Tibial nerve (tissue), 4 donors: ENCODE measurements at places on chromosomes 12 and 14. TPM values are rescaled to one million over a fixed set of nuclear protein-coding genes. Genes with fewer than 3 reads are reported as not detected.

KLRF1 gene
- 0.78 TPM for total RNA-seq

SIX1 gene
- total RNA-seq = 6.5 TPM

RAD51B gene
- total RNA-seq = 13.3 TPM

TSPAN19 gene
- 2.2 TPM for total RNA-seq

- DNase-seq = no peak
These were observed 1.1 kb upstream of the BCDIN3D start for GRCh38 chr12:49843876-49844437.

GRCh38 chr12:93979189-93979588 lies 169.2 kb upstream of the PLXNC1 start:
- no peak for DNase-seq

- DNase-seq = peak; percentile 53
These were observed 39.2 kb downstream of the EFCAB11 start for GRCh38 chr14:89915114-89915878.

GRCh38 chr12:56029666-56030293 lies 8.9 kb downstream of the IKZF4 start:
- peak; percentile 33 for DNase-seq

- DNase-seq = no peak
These were observed 10.9 kb downstream of the ISCU start for GRCh38 chr12:108573317-108573716.

- no peak for DNase-seq
These were observed 38.5 kb downstream of the NFKBIA start for GRCh38 chr14:35366056-35366451.

DNA sequence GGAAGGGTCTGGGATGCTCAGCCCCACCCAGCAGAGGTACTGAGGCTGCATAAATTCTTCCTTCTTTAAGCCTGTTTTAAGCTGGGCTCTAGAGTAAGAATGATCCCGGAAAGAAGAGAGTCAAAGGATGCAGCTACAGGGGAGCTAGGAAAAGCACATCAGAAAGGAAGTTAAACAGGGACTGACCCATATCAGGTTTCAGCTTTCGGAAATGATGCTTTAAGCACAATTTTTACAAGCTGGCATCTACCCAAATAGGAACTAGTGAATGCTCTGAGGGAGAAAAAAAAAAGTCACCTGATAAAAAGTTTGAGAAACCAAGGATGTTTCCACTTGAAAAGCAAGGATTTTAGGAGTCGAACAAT lies 22.0 kb downstream of the TSPAN8 start:
- no peak for DNase-seq

GRCh38 chr12:116610971-116611541 lies 51.9 kb downstream of the MAP1LC3B2 start:
- DNase-seq = no peak

DNA sequence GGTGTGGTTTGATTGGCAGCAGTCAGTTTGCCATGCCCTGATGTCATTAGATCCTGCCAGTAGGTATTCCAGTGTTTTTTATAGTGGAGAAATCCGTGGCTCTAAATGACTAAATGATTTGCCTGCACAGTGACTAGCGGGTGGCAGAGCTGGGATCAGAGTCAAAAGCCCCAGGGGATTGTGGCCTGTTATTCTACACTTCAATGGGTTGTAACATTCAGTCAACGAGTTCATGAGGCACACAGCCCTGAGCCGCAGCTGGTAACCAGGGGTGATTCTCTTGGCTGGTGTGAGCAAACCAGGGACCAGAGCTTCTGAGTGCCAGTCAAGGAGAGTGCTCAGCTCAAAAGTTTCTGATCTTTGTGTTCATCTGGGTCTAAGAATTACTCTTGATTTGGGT lies 1.8 kb downstream of the MYH6 start:
- no peak for DNase-seq

GRCh38 chr14:102951034-102951433 lies 28.6 kb downstream of the AMN start:
- no peak for DNase-seq

GRCh38 chr12:108126990-108127501 lies 2.0 kb upstream of the WSCD2 start:
- no peak for DNase-seq

- DNase-seq = no peak
These were observed 42.0 kb upstream of the BMAL2 start for GRCh38 chr12:27290501-27291168.

- no peak for DNase-seq
These were observed 81.1 kb downstream of the ARL6IP4 start for GRCh38 chr12:123061441-123062205.

DNA sequence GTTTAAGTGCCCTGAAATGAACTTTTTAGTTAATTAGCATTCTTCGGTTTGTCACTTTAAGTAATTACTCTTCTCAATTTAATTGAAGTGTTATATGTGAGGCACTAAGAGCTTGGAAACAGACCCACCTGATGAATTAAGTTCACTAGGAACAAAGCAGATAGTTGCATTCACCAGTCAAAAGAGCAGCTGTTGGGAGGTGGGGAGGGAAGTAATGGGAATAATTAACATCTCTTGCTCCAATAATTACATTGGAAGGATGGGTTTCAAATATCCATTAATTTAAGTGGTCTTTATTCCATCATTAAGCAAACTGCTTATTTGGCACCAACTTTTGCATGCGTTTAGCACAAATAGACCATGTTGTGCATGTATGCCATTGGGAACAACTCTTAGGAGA lies 667.2 kb downstream of the GALC start:
- DNase-seq = no peak

GRCh38 chr14:95320078-95320895 lies 579 bp upstream of the CLMN start:
- no peak for DNase-seq

DNA sequence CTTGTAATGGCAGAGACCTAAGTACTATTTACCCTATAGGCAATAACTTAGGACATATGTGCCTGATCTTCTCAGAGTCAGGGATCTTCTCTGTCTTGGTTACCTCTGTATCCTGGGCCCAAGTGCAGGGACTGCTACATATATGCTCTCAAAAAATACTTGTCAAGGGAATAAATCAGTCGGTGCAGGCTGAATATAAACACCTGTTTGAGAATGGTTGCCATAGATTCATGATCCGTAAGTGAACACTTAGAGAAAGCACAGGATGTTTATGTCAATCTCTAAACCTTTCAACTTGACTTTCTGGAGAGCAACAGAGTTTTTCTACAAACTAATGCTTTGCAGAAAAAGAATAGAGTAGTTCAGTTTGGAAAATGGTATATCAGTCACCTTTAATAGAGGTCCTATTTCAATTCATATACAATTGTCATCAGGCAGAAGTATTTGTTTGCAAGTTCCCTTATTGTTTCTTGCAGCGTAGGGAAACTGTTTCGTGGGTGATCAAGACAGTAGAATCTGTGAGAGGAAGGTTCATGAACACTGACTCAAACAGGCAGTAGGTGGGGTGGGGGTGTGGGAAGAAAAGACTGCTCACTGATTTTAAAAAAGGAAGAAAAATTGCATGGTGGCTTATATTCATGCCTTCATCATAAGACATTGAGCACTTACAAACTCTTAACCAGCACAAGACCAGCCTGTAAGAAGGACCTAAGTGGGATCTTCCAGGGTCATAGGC lies 6.0 kb upstream of the UBE2N start:
- DNase-seq = no peak

DNA sequence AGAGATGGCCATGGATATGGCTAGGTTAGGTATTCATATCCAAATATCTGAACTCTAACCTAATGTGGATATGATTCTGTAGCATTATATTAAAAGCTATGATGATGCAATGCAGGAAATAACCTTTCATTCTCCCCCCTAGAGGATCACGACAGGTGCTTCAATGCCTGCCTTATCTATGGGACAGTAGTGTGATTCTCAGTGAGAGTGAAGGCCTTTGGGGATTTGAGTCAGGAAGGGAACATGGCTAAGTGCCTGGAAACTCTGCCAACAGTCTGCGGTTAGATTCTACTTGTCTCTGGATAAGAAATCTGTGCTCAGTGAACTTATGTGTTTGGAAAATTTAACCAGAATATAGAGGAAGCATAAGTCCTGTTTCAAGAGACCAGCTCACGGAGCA lies 81.8 kb downstream of the SLC38A1 start:
- peak; percentile 37 for DNase-seq

DNA sequence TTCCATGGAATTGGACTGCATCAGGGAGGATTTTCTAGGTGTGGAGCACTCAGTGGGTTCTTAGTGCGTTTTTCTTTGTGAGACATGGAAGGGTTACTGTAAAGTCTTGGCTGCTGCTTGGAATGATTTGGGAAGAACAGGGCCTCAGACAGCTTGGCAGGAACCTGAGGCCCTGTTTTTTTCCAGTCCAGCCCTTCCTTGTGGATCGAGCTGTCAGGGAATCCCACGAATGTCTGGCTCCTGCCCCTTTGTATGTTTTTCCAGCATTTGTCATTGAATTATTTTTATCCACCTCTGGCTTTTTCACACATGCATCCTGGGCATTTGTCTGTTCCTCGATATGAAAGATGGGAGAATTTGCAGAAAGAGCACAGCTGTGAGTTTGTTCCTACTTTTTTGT lies 158.5 kb downstream of the TGFB3 start:
- DNase-seq = no peak

GRCh38 chr12:110798461-110798860 lies 48.3 kb upstream of the CCDC63 start:
- DNase-seq = no peak
